ENCODE measurements at places on chromosomes 12 and 14.

DNA sequence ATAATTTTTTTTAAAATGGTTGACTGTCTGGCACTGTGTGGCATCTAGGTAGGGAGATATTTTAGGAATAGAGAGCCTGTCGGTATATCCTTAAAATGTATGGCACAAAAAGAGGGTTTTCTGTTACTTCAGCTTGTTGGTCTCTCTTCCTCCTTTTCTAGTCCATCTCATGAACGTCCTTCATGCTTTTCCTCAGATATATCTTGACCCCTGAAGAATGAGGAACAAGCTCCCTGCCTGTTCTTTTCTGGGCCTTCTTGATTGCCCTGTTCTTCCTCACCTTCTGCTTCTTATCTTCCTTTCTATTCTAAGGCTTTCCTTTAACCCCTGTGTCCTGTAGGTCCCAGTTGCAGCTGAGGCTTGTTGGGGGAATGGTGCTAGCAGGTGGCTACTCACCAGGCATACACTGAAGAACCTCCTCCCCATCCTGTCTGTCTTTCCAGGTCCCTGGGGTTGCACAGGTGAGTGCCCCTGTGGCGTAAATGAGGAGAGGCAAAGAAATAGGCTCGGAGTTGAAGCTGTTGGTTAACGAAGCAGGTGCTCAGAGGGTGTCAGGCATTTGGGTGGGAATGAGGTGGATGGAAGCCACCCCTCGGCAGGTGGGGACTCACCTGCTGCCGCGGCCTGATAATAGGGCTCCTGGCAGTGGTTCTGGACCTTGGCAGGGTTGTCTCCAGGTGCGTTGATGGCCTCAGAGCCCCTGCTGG lies 7.2 kb upstream of the C1R start:
- DNase-seq, result no peak

DNA sequence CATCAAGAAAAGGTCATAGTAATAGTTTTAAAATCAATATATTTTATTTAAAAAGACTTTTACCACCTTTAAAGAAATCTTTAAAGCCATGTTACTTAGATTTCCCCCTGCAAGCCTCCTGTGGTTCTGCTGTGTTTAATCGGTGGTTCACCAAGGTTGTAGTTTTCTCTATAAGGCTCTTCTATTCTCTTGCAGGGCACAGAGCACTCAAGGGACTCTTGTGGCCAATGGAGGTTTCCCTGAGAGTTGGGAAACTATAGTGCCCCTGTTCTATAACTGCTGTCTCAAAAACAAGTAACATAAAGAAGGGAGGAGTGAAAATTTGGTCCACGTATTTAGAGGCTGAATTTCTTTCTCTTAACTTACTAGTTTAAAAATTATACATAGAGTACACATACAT lies 25.0 kb downstream of the DACT1 start:
- DNase-seq, result no peak

DNA sequence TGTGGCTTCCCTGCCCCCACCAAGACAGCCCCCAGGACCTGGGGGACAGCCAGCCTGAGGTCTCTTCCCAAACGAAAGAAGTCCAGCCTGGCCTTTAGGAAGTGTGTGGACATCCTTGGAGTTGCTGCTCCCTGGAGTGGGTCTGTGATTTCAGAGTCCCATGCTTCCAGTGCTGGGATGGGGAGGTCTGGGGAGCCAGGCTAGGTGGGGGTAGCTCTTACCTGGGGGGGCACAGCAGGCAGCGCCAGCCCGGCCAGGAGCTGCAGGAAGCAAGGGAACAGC lies 509 bp downstream of the PGF start:
- DNase-seq, result no peak

DNA sequence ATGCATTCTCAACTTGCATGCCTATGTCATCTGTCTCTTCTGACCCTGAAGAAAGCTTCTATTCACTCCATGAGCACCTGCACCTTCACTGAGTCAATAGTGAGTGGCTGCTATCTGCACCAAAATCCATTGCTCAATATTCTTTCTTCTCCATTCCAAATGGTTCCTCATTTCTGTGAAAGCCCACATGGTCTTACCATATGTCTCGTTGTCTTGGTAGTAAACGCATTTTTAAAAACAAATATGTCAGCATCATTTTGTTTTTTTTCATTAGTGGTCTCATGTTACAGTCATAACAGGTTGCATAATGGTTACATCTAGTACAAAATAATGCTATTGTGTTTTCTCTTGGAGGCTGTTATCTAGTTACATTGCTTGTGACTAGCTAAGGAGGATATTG lies 106.9 kb upstream of the CPM start:
- DNase-seq, result no peak

DNA sequence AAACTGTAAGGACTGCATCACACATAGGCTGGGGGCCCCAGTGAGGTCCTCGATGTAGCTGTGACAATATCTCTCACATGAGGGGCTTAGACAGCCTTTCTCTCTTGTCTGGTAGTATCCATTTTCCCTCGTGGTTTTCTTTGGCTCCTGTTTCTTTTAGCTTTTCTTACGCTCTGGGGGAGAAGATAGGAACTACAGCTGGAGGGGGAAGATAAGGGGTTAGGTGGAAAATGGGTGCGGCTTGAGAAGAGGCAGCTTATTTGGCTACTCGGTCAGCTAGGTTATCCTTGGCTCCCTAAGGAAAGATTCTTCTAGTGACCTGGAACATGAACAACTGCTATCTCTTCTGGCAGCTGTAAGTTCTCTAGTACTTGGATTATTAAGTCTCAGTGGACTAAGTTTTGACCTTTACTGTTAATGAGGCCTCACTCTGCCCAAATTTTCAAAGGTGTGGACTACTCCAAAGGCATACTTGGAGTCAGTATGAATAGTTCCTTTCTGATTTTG lies 28.7 kb upstream of the CPNE8 start:
- no peak for DNase-seq

Measured in neuronal stem cell (in vitro differentiated cells).